Caco-2 (cell line): ENCODE measurements at places on chromosomes 11 and 22. TPM values are rescaled to one million over a fixed set of nuclear protein-coding genes. Genes with fewer than 3 reads are reported as not detected.
A peak's percentile ranks its signal among the peaks of the same experiment; 100 is the strongest.

GRCh38 chr11:126988655-126989054 is 11.9 kb downstream of the KIRREL3 start:
- no peak for DNase-seq

GRCh38 chr11:73384872-73385689 is 8.9 kb downstream of the RELT start:
- DNase-seq = no peak

PRRG4 gene
- total RNA-seq = 6.8 and 6.9 TPM in 2 replicates

DNA sequence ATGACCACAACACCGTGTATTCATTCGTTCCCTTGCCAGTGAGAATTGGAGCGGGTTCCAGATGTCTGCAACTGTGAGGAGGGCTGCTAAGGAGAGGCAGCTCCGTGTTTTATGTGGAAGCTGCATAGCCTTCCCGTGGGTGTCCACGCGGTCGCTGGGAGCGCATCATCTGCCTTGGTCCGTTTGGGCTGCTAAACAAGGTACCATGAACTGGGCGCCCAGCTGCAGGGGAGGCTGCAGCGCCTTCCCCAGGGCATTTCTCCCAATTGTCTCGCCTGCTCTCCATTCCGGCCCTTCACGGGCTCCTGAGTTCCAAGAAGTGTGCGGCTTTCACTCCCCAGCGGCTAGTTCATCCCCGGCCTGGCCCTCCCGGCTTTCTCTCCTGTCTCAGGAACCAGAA is 1446.4 kb downstream of the TBC1D22A start:
- DNase-seq = no peak

CAPN1 gene
- total RNA-seq = 238 and 244 TPM in 2 replicates

DNA sequence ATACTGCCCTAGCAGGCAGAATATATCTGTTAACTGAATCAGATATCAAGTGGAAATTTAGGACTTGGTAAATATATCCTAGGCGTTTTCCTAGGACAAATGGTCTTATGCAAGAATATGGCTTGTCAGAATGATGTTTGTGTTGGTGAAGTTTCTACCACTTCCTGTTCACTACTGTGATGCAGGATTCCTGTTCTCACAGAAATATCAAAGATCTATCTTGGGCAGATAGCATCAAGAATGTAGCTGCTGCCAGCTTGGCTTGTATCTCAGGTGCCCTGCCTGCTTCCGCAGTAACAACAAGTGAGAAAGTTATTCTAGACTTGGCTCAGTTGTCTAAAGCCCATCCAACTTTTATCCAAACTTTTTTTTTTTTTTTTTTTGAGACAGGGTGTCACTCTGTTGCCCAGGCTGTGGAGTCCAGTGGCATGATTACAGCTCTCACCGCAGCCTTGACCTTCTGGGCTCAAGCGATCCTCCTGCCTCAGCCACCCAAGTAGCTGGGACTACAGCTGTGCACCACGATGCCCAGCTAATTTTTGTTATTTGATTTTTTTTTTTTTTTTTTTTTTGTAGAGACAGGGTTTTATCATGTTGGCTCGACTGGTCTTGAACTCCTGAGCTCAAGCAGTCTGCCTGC is 61.3 kb downstream of the PPME1 start:
- DNase-seq = no peak

GRCh38 chr11:131408025-131408640 is 37.7 kb downstream of the NTM start:
- DNase-seq = peak; percentile 74

NKAPD1 gene
- total RNA-seq = 36.9 and 37.4 TPM in 2 replicates

- DNase-seq = no peak
These were observed 13.4 kb upstream of the HYLS1 start for GRCh38 chr11:125873881-125874555.

KRTAP5-7 gene
- total RNA-seq = not detected in 2 replicates

- DNase-seq = no peak
These were observed 56.8 kb downstream of the PRR5L start for GRCh38 chr11:36352922-36353321.

DNA sequence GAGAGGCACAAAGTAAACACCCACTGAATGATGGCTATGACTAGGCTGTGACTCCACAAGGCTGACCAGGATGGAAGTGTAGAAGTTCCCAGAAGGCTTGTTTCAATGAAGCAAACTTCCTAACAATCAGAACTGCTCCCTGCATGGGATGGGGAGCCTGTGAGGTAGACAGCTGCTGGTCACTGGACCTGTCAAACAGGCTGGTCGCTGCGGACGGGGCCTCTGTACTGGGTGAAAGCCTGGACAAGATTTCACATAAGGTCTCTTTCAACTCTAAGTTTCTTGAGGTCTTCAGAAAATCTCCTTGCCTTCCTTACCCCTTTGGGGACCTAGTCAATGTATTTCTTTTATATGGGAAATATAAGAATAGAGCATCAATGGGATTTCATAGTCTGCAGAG is 438.2 kb downstream of the BUD13 start:
- DNase-seq = peak; percentile 30

DNA sequence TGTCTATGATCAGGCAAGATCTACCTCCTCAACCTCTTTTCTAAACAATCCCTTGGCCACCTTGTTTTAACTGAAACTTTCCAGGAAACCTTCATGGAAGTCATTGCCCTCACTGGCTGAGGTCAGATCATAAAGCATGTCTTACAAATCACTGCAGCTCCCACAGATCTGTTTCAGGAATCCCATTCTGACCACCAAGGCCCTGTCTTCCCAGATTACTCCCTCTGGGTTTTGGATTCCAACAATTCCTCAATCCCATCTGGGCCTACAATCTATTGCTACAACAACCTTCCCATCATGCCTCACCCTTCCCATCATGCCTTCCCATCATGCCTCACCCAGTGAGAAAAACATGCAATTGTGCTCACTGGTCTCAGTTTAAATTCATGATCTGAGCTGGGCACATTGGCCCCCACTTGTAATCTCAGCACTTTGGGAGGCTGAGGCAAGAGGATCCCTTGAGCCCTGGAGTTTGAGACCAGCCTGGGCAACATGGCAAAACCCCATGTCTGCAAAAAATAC is 15.9 kb downstream of the ADAMTS15 start:
- no peak for DNase-seq

GRCh38 chr22:11629661-11630385 is 3898.2 kb upstream of the OR11H1 start:
- DNase-seq = no peak

DNA sequence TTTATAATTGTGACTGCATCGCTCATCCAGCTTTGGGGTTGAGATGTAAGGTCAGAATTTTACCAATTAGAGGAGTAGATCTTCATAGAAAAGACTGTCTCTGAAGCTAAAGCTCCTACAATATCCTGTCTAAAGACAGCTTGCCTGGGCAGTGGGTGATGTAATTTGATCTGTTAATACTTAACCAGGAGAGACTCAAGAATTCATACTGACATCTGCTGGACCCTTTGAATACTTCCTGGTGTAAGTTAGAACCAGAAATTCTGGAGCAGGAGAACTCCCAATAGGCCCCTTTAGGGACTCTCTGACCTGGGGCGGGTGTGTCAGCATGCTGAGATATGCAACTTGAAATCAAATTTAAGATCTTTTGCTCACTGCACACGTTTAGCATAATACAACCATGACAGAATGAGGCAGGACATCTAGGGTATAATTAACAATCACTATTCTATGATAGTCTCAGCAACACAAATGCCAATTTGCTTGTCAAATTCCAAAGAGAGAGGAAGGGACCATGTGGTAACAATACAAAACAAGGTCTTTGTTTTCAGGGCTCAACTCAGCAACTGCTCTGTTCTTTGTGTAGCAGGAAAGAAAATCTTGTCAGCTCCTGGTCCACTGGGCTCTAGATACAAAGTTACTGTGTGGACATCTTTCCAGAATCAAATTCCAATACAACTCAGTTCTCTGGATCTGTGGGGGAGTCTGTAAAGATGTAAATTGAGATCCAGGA is 143.9 kb downstream of the INSC start:
- no peak for DNase-seq
